ENCODE measurements at places on chromosomes 7 and 10.

- no peak for DNase-seq
Observed at GRCh38 chr10:77325233-77325537, 312.4 kb downstream of the KCNMA1 start.

- DNase-seq: no peak
Observed at GRCh38 chr7:85115006-85115405, 71.8 kb downstream of the SEMA3D start.

DNA sequence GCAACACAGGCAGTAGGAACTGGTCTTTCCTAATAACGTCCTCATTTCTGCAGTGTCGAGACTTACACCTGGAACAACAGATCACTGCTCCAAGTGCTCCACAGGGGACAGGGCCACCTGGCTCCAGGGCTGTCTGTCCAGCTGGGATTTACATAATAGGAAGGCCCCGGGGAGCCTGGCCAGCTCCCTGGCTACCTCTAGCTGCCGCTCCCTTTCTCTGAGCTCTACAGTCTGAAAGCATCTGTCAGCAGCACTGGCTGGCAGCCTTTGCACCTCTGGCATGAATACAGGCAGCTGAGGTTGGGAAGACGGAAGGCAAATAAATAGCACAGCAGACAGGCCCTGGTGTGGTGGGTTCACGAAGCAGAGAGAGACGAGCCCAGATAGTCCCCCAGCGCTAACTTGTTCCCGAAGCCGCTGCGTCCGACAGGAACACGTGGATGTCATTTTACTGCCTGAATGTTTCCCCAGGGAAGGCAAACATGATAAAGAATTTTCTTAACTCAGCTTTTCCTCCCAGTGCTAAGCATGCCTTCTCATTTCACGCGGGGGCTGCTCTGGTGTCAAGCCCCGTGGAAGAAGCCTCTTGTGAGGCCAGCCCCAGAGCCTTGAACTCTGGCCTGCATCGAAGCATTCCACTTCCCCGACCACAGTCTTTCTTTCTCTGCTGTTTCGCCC, 105.4 kb downstream of the ITIH5 start:
- DNase-seq: no peak

DNA sequence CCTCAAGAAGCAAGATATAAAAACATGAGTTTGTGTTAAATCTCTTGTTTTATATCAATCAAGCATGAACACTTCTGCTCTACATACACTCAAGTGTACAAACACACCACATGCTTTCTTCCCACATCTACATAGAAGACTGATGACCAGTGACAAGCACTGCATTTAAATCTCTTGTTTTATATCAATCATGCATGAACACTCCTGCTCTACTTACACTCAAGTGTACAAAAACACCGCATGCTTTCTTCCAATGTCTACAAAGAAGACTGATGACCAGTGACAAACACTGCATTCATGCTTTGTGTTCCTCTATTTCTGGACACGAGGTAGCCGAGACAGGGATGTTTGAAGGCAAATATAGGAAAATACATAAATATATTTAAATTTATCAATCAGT, 642.0 kb upstream of the PFKP start:
- no peak for DNase-seq

GRCh38 chr10:104488439-104488832, 134.8 kb downstream of the CFAP58 start:
- no peak for DNase-seq

- no peak for DNase-seq
Observed at GRCh38 chr10:132586739-132587138, 49.2 kb downstream of the INPP5A start.

DNA sequence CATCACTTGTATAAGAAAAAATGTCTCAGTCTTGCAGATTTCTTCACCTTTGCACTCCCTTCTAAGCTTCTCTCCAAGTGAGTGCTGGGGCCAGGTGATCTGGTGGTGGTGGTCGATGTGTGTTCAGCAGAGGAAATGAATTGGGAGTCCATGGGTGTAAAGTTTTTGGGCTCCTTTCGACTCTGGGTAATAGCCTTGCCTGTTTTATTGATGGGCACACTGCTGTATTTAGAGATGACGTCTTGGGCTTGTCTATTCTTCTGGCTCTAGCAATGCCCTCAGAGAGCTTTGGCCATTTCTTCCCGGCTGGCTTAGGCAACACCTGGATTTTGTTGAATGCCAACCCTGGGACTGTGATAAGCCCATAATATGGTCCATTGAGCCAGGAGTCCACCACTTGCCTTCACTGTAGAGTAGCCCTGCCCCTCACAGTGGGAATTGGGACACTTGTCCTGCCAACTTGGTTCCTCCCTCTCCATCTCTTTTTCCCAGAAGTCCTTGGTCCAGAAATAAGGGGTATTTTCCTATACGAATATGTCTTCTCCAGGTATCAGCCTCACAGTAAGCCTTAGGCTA, 11.7 kb downstream of the PNLIP start:
- no peak for DNase-seq

DNA sequence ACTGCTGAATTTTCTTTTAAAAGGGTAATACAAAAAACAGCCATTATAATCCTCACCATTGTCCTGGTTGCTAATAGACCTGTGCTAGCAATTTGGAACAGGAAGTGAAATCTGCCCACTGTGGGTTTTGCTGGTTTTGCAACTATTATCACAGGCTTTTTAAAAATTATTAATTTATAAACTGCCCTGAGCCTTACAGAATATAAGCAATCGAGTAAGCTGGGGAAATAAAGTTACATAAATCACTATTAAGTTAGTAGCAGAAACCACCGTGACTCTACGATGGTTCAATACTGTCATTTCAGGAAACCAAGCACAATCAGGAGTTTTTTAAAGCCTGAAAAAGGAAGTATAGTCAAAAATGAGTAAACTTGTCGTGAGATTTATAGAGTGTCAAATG, 62.3 kb downstream of the TMEM26 start:
- no peak for DNase-seq

GRCh38 chr7:42348631-42349030, 111.6 kb upstream of the GLI3 start:
- no peak for DNase-seq

DNA sequence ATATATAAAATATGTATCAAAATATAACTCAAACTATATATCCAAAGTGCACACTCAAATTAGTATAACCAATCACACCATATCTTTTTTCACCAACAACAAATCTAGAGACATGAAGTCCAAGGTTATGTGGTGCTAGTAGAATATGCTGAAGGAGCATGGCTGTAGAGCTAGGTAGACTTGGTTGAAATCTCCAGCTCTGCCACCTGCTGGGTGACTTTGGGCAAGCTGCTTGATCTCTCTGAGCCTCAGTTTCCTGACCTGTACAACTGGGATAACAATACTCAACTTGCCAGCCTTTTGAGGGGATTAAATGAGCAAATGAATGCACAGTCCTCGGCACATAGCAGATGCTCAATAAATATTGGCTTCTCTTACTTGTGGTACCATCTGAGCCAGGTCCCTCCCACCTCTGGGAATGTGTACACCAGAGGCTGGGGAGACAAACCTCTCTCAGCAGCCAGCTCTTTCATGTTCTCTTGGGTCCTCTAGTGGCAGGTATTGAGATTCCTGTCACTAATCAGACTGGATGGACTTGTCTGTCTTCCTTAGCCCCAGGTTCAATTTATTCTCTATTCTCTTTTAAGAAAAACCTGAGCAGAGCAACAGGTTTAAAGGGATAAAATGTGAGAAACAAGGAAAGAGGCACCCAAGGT, 94.3 kb upstream of the PDE1C start:
- DNase-seq: no peak

- peak; percentile 7 for DNase-seq
Observed at GRCh38 chr7:151444632-151445031, 4.7 kb upstream of the CRYGN start.

GRCh38 chr7:132830941-132831340, 250.9 kb downstream of the CHCHD3 start:
- no peak for DNase-seq

DNA sequence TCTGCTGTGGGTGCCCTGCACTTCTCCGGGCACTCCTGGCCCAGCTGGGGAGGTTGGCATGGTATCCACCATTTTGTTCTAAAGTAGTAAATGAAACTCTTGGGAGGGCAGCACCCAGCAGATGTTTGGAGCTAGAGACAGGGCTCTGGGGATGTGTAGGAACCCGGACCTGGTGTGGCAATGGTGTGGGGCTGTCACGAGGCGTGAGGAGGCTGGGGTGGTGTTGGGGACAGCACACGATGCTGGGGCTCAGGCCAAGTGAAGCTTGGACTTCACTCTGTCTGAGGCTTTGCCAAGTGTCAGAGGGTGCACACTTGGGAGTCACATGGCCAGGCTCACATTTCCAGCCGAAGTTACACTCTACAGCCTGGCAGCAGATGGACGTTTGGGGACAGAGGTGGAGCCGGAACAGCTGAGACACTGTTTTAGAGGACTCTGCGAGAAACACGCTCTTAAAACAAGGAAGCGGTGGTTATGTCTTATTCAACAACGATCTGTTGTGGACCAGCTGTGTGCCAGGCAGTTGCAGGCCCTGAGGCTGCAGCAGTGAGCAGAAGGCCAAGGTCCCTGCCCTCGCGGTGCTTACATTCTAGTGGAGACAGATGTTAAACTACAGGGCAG, 118.2 kb downstream of the CUX1 start:
- no peak for DNase-seq

DNA sequence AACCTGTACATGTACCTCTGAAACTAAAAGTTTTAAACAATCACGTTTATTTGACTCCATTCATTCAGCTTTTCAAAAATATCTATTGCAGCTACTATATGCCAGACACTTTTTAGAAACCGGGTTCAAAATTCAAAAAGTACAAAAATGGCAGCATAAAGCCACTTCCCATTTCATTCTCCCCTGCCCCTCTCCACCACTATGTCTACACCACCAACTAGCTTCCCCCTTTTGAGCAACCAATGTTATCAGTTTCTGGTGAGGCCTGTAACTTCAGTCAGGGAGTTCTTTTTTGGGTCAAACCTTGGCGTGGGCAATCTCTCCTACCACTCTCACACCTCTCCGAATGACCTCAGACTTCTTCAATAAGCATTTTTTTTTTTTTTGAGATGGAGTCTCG, 11.5 kb upstream of the HHEX start:
- no peak for DNase-seq

DNA sequence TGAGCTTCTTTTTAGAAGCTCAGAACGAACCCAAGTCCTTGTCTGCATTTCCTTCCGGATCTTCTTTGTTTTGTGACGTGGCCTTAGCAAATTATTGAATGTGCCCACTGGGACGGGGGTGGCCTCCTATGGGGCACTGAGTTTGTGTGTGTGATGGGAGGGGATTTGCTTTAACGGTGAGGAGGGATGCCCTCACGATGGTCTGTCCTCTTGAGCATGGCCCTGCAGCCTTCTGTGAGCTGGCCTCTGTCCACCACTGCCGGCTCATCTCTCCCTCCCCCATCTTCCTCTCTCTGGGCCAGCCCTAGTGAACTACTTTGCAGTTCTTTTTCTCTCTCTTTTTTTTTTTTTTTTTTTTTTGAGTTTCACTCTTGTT, 62.9 kb upstream of the MKRN1 start:
- no peak for DNase-seq

DNA sequence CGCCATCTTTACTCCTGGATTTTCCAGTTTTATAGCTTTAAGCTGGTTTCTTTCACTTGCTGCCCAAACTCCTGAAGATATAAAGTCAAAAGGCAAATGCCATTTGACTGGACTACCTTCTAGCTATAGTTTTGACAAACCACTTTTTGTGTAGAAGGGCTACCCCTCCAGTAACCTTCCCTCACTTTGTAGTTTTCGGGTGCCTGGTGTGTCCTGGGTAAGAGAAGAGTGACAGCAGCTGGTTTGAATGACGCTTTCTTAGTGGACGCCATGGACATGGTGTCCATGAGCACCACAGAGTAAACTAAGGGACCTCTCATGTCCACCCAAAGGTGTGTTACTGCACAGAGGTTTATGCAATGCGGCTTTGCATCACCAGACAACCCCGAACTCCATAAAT, 21.2 kb upstream of the PITRM1 start:
- DNase-seq: no peak

DNA sequence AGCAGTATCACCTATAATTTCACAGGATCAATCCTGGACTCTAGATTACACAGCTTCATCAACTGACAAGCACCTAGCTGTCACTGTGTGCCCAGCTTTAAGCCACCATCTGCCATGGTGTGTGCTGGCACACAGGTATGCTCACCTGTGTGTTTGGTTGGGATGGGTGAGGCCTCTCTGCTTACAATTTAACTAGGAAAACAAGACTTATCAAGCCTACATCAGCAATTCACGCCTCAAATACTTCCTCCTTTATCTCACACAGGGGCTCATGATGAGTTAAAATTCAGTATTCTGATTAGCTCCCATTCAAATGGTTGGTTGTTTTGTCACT, 608.2 kb downstream of the PARD3 start:
- no peak for DNase-seq

- DNase-seq: peak; percentile 84
Observed at GRCh38 chr7:44044315-44045225, at the start of gene DBNL. Gene DBNL (plus strand): TSS chr7:44044702. CDS start chr7:44044738, 36 bp downstream.

GRCh38 chr7:30886608-30887011, 25.0 kb upstream of the AQP1 start:
- no peak for DNase-seq

GRCh38 chr7:2173189-2173827, 59.4 kb downstream of the MAD1L1 start:
- no peak for DNase-seq

GRCh38 chr7:122691569-122692235, 7.2 kb downstream of the RNF133 start:
- no peak for DNase-seq

- DNase-seq: no peak
Observed at GRCh38 chr7:27191833-27192545, 7.0 kb upstream of the HOXA11 start.

DNA sequence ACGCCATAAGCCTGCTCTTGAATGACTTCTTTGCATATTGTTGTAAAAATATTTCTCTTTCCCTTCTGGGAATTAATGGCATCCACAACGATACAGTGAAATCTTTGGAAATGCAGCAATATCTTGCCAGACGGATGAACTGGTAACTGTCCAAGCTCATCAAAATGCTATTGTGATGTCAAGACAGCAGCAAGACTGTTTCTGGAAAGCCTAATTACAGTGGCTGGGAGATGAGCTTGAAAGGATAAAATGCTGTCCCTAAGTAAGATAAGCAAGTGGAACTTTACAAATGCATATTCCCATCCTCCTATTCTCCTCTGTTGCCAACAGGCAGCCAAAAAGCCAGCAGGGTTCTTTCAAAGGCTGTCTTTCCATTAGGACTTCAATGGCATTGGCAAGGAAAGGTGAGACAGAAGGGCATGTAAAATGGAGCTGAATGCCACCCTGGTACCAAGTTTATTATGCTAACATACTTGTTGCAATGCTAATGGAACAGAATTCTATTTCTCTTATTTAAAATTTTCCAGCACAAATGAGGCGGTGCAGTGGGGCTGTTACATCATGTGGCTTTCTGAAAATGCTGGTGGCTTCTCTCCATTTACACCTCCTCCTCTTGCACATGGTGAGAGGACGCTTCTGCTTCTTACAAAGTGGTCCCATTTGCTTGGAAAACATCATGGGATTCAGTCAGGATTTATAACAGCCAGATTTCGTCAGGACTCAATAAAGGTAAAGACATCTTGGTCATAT, 178.3 kb upstream of the PTER start:
- DNase-seq: no peak

- no peak for DNase-seq
Observed at GRCh38 chr10:89940076-89940475, 238.7 kb downstream of the KIF20B start.

GRCh38 chr7:146411975-146412374, 295.4 kb downstream of the CNTNAP2 start:
- no peak for DNase-seq

GRCh38 chr10:80166581-80167470, 34.3 kb downstream of the PLAC9 start:
- no peak for DNase-seq
